Right kidney (tissue), 9 donors: ENCODE measurements at places on chromosomes 16 and 17.

DNA sequence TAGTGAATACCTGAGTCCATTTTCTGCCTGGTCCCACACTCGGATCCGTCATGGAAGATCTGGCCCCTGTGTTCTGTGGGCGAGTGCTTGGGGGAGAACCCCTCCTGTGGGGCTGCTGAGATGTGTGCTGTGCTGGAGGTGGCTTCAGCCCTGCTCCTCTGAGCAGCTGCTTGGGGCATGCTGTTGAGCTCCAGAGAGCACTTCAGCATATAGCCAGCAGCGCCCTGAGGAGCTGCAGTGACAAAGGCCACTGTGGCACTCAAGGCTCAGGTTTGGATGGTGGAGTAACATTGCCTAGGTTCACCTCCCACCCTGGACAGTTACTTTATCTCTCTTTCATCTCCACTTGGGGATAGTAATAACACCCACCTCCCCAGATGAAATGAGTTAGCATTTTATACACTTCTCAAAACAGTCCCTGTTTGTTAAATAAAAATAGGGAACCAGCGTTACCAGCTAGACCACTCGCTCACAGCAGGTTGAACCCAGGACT, 75.3 kb downstream of the KSR1 start:
- no peak for DNase-seq

- DNase-seq, result no peak
Measured at GRCh38 chr17:80997424-80998117, 5.9 kb downstream of the CHMP6 start.

DNA sequence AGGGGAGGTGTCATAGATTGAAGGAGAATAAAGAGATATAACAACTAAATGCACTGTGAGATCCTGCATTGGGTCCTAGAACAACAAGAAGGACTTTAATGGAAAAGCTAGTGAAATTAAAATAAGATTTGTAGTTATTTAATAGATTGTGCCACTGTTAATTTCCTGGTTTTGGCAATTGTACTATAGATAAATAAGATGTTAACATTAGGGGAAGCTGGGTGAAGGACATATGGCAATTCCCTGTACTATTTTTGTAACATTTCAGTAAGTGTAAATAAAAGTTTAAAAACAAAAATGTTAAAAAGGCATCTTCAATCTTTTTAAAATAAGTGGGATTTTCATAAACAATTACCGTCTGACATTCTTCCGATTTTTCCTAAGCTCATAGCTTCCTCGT, 258.4 kb upstream of the AXIN2 start:
- no peak for DNase-seq

- DNase-seq, result no peak
Measured at GRCh38 chr16:86481607-86482006, 28.7 kb upstream of the FOXF1 start.

GRCh38 chr16:73997340-73997711, 299.3 kb upstream of the PSMD7 start:
- DNase-seq, result no peak

GRCh38 chr17:2815781-2816185, 19.5 kb downstream of the RAP1GAP2 start:
- DNase-seq, result no peak

- no peak for DNase-seq
Measured at GRCh38 chr17:79925242-79925957, 86.2 kb upstream of the CBX4 start.

GRCh38 chr17:14361945-14362508, 61.1 kb downstream of the HS3ST3B1 start:
- no peak for DNase-seq

DNA sequence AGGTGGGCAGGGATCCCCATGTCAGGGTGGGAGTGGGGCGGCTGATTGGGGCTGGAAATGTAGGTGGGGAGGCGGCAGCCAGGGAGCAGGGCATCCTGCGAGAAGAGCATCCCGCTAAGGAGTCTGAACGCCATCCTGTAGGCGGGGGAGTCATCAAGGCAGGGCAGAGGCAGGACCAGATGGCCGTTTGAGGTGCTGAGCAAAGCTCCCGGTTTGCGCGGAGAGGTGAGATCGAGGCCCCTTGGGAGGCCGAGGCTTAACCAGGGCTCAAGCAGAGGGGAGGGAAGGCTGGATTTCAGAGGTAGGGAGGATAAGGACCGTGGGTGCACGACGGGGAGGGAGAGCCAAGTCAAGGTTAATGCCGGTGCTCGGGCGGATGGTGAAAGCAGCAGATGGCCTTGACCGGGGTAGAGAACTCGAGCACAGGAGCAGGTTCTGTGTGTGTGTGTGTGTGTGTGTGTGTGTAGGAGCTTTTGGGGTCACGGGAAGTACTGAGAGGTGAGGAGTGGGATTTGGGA, 472 bp upstream of the NME2 start:
- peak; percentile 86 for DNase-seq

GRCh38 chr17:12078791-12079190, 58.1 kb downstream of the MAP2K4 start:
- DNase-seq, result no peak

GRCh38 chr16:58392215-58393137, at the start of gene GINS3:
TSS of gene GINS3 (plus strand) at chr16:58392471. CDS start at chr16:58392602, 131 bp downstream.
- peak; percentile 92 for DNase-seq

- DNase-seq, result peak; percentile 57
Measured at GRCh38 chr17:7237761-7238419, 1.4 kb downstream of the PHF23 start.

GRCh38 chr16:83345846-83346640, 461.7 kb upstream of the HSBP1 start:
- DNase-seq, result no peak

DNA sequence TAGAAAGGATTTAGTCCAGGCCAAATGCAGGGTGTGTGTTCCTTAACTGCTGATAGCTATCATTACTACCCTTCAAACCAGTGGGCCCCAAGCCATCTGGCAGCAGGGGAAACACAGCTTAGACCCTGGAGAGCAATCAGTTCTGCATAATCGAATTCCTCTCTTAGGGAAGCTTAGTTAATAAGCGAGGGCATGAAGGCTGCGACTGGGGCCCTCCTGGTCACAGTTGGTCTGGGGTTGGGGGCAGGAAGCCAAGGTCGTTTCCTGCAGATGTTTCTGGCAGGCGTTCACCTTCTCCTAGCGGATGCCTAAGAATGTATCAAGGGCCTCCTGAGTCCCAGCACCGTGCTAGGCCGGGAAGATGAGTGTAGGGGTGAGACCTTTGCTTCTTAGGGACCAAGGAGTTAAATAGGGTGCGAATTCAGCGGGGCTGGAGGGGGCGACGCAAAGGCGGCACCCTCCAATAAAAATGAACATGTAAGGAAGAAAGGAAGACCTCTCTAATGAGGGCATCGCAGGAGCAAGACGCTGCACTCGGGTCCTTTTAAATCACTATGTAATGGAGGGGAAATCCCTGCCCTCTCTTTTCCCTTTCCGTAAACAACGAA, 16.5 kb upstream of the EEF2K start:
- DNase-seq, result no peak

DNA sequence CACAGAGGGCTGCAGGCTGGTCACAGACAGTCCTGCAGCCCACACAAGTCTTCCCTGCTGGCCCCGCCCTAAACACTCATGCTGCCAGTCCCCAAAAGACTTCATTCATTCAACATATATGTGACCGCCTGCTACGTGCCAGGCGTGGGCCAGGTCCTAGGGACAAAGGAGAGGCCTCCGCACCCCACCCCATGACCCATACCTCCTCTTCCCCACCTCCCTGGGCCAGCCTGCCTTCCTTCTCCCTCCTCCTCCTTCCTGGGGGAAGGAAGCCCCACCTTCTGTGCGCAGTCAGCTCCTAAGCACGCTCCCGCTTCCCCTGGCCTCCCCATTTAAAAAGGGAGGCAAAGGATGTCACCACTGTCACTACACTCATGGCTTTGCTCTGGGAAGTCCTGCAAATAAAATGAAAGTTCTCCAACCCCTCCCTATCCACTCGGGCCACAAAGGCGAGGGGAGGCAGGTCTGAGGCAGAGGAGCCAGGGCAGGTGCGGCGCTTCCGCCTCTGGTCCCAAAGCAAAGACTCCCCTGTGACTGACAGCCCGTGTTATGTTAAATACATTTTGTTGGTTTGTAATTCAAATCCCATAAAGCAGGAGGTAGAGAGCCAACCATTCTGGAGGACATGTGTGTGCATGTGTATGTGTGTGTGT, 9.0 kb downstream of the DNAAF8 start:
- no peak for DNase-seq

DNA sequence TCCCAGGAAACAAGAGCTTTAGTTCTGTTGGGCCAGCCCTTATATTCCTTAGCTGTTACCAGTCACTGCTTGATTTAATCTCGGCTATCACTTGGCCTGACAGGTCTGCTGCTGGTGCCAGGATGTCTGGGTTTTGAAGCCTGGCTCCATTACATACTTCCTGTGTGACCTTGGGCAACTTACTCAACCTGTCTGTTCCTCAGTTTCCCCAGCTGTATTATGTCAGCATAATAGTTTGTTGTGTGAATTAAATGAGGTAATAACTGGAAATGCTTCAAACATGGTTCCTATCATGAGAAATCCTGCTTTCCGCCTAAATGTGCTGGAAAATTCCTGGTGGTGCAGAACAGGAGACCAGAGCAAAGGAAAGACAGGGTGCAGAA, 50.6 kb upstream of the STH start:
- no peak for DNase-seq

DNA sequence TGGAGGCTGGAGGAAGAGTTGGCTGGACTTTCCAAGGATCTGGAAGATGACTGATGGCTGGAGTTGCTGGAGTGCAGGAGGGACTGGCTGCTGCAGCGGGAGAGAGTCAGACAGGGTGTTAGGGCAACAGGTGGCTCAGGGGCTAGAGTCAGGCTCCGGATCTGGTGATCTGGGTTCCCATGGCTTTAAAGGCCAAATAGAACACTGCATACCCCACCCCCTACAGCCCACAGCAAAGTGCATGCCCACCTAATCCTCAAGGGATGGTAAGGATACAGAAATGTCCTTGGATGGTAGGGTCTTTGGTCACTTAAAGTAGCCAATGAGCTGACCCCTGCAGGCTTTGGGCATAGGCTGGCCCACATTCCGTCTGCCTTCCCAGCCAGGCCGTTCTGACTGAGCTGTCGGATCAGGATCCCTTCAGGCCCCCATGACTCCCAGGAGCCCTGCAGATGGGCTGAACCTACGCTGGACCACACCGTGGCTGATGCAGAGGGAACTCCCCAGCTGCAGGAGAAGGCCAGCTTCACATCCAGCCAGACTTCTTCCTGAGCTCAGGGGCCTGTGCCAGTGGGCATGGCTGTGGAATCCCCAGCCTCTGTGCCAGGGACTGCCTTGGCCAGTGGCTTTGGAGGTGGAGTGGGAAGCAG, 13.9 kb downstream of the TNS4 start:
- no peak for DNase-seq

DNA sequence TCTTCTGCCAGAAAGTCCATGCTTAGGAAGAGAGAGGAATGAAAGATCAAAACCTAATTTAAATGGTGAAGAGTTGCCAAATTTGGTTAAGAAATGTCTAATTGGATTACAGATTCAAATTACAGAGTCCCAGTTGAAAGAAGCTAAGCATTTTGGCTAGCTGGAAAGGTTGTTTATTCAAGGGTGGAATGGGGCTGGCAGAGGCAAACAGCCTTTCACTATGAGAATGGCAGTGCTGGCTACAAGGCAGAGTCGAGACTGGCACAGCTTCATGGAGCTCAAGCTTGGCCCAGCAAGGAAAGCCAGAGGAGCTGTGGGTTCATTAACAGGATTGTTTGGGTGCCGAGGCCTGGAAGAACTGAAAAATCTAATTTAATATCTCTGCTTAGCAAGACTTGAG, 13.6 kb downstream of the MAP3K3 start:
- DNase-seq, result no peak

DNA sequence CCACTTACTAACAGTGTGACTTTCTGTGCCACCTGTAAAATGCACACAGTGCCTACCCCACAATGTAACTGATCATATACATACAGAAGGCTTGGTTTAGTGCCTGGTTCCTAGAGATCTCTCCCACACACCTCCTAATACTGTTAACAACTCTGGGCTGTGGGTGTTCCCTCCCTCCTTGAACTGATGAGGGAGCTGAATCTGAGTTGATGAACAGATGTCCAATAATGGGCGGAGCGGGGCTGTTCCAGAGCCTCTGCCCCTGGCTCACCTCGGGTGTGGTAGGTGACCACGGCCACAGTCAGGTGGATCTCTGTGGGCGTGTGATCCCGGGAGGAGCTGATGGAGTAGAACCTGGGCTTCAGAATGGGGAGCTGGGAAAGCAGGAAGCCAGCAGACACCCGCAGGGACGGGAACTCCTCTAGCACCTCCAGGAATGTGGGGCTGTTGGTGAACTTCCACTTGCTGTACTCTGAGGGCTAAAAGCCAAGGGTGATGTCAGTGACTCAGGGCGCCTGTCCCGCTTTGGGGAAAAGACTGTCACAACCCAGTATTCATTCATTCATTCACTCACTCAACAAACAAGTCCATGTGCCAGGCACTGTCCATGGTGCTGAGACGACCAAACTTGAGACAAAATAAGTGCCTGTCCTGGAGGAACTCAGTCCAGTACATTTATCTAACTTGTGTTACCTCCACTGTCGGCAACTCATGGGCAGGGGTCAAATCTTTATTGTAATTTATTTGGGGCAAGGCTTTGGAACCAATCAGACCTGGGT, 37.6 kb downstream of the NOS2 start:
- DNase-seq, result no peak

- no peak for DNase-seq
Measured at GRCh38 chr17:80872501-80873306, 118.9 kb upstream of the CHMP6 start.

DNA sequence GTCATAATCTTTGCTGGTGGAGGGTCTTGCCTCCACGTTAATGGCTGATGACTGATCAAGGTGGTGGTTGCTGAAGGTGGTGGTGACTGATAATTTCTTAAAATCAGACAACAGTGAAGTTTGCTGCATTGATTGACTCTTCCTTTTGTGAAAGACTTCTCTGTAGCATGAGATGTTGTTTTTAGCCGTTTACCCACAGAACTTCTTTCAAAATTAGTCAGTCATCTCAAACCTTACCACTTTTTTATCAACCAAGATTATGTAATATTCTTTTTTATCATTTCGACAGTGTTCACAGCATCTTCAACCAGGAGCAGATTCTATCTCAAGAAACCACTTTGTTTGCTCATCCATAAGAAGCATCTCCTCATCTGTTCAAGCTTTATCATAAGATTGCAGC, 5.9 kb downstream of the UQCRC2 start:
- no peak for DNase-seq

DNA sequence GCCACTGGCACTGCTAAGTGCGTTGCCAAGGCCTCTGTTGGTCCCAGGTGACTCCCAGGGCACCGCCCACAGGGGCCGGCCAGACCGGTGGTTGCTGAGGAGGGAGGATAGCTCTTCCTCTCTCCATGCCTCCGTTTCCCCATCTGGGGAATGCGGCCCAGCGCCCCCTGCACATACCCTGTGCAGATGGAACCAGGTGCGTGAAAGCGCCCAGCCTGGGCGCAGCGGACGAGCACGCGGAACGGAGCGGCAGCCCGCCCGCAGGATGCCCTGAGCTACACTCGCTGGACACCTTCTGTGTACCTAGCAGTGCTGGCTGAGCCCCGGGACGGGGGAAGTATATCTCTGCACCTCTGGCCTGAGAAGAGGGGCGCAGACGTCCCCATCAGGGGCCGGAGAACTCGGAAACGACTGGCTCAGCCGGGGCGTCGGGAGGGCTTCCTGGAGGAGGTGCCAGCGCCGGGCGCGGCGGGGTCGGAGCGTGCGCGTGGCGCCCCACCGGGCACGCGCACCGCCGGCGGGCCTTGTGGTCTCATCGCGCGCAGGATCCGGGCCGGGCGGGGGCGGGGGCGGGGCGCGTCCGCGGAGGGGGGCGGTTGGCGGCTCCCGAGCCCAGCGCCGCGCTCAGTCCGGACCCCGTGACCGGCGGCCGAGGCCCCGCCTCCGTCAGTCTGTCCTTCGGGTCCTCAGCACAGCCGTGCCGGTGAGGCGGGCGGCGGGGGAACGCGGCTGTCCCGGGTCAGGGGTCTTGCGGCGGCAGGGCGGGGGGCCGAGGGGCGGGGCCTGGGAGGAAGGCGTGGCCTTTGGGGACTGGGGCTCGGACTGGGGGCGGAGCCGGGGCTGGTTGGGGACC, at the start of the genes CCDC78 and HAGHL:
CCDC78 (minus strand) TSS at position 6 of the 853 bp plus-strand sequence. CDS start 76 bp downstream, outside the sequence.
HAGHL (plus strand) TSS at position 669 of the 853 bp plus-strand sequence. CDS start 404 bp downstream, outside the sequence.
- peak; percentile 45 for DNase-seq
